ENCODE measurements at places on chromosomes 7 and 10.

DNA sequence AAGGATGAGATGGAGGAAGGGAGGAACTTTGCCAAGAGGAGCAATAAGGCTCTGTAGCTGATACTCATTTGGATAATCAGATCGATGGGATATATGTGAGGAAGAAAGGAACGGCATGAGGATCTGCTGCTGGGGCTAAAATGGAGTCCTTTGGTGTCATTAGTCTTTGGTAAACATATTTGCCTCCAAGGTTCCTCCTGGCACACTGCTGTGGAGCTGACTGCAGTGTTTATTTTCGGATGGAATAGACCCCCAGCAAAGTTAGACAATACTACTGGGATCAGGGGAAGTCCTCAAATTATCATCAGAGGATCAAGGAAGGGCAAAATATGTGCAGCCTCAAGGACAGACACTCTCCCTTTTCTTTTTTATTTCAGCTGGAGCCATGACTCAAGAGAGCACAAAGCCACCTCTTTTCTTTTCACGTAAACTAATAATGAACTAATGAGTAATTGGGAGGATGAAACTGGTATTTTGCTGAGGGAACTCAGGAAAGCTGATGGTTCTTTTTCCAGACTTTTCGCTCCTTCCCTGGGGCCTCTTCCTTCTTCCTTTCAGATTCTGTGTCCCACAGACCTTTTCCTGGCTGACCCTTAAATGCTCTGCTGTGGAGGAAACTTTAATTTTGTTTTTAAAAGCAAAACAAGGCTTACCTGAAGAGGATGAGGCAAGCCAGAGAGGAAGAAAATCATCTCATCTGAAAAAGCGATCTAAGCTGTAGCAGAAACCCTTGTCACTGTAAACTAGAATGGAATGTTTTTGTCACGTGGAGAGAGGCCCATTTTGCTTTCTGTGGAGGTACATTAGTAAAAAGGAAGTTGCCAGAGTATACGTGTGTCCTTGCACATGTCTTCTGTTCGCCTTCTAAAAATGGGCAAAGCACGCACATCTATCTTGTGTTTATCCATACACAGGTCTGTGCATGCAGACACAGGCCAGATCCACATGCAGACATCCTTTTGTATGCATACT lies 33.3 kb downstream of the LRMDA start:
- DNase-seq, result no peak
- peaks cover 40% of the 10 kb centered on the region for H3K27me3 ChIP-seq
- no peak overlapping the region for H3K27ac ChIP-seq
- H3K4me3 ChIP-seq, result no peak overlapping the region
- H3K4me1 ChIP-seq, result no peaks in the 10 kb centered on the region
- H3K36me3 ChIP-seq, result no peaks in the 10 kb centered on the region

- H3K4me3 ChIP-seq, result no peak overlapping the region
- no peaks in the 10 kb centered on the region for H3K4me1 ChIP-seq
- H3K36me3 ChIP-seq, result peaks cover 3% of the 10 kb centered on the region
- DNase-seq, result no peak
Observed at GRCh38 chr7:107938456-107939250, 47.7 kb downstream of the DLD start.

- H3K27ac ChIP-seq, result no peak overlapping the region
- peaks cover 3% of the 10 kb centered on the region for H3K36me3 ChIP-seq
- DNase-seq, result no peak
Observed at GRCh38 chr7:1853431-1853985, 183.4 kb downstream of the ELFN1 start.

DNA sequence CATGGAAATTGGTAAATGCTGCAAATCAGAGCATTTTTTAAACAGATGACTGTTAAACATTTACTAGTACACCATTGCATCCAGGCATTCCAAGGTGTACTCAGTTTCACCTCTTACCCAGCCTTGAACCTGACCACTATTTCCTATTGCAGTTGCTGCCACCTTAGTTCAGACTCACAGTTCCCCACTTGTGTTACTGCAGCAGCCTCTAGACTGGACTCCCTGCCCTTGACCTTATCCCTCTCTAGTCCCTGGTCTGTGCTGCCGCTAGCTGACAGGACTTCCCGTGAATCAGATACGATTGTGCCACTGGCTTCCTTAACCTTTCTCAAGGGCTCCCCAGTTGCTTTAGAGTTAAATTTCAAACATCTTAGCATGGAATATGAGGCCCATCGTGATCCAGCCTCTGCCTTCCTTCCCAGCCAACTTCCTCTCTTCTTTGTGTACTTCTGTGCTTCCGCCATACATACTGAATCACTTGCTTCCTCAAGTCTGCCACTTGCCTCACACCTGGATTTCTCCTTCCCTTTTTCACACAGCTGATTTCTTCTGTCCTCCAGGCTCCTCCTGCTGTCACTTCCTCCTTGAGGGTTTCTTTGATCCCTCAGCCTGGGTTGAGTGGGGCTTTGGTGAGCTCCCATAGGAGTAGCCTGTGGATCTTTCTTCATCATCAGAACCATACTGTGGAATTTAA lies 118.7 kb upstream of the GJD4 start:
- H3K4me3 ChIP-seq, result no peak overlapping the region
- peak overlapping the region; percentile 61 for H3K27ac ChIP-seq
- H3K4me1 ChIP-seq, result peaks cover 33% of the 10 kb centered on the region
- DNase-seq, result no peak
- H3K27me3 ChIP-seq, result no peaks in the 10 kb centered on the region
- peaks cover 8% of the 10 kb centered on the region for H3K36me3 ChIP-seq

DNA sequence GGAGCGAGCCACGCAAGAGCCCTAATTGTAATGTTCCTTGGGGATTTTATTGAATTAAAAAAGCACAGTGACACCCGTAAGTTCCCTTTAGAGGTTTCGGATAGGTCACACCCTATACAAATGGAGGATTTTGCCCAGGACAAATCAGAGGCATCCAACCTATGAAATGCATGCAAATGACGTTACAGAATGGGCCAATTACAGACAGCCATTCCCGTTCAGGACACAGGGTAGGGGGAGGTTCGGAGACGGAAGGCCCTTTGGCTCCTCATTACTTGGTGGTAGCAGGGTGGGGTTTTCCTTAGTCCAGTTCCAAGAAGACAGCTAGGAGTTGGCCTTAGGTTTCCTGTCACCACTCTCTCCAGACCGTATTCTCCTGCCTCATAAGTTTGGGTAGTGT lies 754.1 kb downstream of the IPMK start:
- H3K4me3 ChIP-seq, result no peak overlapping the region
- H3K4me1 ChIP-seq, result no peaks in the 10 kb centered on the region
- H3K27me3 ChIP-seq, result no peaks in the 10 kb centered on the region
- no peak overlapping the region for H3K27ac ChIP-seq

- no peaks in the 10 kb centered on the region for H3K27me3 ChIP-seq
- no peak for DNase-seq
- H3K36me3 ChIP-seq, result no peaks in the 10 kb centered on the region
Observed at GRCh38 chr7:159036916-159037605, 107.6 kb downstream of the VIPR2 start.

GRCh38 chr7:76328389-76328788 lies 25.9 kb downstream of the HSPB1 start:
- peaks cover 38% of the 10 kb centered on the region for H3K4me1 ChIP-seq
- no peak overlapping the region for H3K4me3 ChIP-seq
- H3K27ac ChIP-seq, result no peak overlapping the region
- H3K36me3 ChIP-seq, result peaks cover 42% of the 10 kb centered on the region
- DNase-seq, result no peak
